ENCODE measurements at places on chromosomes 1 and 21.

DNA sequence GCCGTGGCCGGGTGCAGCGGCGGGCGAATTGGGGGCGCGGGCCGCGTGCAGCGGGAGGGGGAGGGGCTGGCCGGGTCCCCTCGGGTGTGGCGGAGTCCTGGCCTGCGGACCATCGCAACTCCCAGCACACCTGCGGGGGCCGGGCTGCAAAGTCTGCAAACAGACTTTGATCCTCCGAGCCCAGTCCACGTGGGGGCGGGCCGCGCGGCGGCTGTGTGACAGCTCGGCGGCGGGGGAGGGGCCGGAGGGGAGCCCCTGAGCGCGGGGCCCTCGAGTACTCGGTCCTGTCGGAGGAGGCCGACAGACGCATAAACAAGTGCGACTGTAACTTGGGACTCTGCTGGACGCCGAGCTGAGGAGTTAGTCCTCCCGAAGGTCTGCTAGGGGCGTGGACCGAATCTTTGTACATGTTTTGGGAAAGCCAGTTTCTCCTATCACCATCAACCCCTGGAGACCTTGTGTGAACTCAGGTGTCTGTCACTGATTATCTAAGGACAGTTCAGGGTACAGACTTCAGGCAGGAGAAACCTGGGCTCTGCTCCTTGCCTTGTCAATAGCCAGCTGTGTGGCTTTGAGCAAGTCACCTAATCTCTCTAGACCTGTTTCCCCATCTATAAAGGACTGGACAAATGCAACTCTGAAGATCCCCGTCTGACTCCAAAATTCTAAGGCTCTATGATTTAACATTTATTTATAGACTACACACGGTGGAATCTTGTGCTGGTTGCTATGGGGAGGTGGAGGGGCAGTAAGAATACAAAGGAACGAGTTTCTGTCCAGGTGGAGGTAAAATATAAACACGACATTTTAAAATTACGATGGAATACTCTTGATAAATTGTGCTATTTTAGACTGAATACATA is 710 bp upstream of the SLC30A1 start:
- DNase-seq = peak; percentile 85

GRCh38 chr1:100441651-100442050 is 89.3 kb downstream of the CDC14A start:
- DNase-seq = no peak

DNA sequence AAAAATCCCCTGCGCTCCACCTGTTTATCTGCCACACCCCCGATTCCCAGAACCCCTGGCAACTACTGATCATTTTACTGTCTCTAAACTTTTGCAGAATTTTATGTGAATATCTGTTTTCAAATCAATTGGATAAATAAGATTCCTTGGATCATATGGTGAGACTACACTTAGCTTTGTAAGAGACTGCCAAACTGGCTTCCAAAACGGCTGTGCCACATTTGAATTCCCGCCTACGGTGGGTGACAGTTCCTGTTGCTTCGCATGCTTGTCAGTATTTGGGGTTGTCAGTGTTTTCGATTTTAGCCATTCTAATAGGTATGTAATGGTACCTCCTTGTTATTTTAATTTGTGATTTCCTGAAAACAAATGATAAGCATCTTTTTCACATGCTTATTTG is 22.7 kb upstream of the FMN2 start:
- no peak for DNase-seq

DNA sequence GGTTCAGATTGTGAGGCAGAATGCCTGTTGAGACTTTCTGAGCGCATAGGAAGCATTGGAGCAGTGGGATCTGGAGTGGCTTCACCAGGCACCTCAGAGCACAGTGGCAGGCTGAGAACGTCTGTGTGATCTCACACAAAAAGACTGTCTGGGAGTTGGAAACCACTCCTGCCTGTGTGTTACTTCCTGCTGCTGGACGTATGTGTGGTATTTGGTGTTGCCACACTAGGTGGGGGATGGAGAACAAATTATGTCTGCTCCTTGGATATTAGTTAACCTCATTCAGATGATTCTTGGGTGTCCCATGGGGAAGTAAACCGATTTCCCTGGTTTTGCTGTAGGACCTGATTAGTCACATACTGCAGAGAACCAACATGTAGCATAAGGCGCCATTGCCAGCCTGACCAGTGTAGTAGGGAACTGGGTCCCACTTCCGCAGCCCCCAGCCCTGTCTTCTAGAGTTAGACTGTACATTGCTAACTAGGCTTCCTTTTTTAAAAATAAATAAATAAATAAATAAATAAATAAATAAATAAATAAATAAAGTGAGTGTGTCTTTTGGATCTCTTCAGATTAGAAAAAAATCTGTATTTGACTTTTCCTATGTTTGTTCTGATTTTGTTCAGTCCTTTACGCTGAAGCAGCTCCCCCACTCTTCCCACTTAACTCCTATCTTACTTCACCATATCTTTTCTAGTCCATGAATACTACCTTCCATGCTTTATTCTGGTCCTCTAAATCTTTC is 26.9 kb downstream of the UCK2 start:
- DNase-seq = no peak

DNA sequence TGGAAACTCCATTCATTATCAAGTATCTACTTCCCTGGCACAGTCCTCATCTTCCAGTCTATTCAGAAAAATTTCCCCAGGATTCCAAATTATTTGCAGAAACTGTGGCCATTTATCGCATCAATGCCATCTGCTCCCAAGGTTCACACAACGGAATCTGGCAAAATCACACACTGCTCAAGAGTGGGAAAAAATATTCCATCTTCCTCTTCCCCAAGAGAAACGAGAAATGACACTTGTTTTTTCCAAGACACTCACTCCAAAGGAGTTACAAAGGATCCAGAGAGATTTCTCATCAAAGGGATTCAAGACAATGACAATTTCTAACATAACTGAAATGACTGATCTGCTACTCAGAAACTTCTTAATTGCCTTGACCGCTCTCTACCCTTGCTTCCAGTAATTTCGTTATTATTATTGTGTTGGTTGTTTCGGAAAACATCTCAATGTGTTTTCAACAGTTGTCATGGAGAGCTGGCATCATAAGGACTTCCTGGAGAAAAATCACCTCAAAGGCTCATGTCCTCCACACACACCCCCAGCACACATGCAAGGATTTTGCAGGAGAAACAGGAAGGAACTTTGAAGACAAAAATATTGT is 128.0 kb downstream of the PSMG1 start:
- no peak for DNase-seq

DNA sequence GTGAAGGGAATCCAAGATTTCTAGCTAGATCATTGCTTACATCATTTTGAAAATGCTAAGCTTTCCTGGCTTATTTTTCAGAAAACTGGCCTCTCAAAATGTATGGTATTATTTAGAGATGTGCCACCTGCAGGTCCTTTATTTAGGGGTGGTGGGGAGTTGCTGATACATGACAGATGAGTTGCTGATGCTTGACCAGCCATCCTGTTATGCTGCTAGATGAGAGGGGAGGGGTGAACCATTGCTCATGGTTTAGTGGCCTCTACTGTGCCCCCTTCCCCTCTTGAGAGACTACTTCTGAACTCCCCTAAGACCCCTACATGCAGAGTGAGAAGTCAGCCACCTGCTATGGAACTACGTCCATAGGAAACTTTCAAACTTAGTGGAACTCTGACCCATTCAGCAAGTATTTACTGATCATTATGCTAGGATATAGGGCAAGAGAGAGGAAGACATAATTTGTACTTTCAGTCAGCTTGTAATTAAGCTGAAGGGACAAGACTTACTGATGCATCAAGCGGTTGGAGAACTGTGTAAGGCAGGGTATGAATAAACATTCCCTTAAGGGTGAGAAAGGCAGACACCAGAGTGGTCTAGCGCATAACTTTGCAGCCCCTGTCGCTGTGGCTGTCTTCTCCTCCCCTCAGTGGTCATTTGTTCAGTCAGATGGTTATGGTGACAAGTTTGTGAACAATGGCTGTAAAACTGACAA is 34.6 kb downstream of the SLAMF6 start:
- no peak for DNase-seq

GRCh38 chr1:101520302-101520701 is 283.5 kb downstream of the S1PR1 start:
- no peak for DNase-seq

DNA sequence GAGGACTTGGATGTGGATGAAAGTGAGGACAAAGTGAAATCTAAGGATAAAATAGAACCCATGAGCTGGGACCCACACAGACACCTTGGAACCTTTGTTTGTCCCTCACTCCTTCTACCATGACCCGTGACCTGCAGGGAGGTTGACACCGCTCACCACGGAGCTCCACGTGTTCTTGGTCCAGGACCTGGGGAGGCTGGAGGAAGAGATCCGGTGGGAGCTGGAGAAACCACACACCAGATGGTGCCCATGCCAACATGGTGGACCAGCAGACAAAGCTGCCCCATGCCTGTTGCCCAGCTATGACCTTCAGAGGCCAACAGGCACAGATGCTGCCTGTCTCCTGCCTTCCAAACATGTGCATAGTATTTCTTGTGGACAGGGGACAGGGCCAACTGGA is 721.9 kb downstream of the PTPRU start:
- DNase-seq = no peak

GRCh38 chr1:56194701-56195300 is 384.6 kb downstream of the PLPP3 start:
- DNase-seq = no peak

DNA sequence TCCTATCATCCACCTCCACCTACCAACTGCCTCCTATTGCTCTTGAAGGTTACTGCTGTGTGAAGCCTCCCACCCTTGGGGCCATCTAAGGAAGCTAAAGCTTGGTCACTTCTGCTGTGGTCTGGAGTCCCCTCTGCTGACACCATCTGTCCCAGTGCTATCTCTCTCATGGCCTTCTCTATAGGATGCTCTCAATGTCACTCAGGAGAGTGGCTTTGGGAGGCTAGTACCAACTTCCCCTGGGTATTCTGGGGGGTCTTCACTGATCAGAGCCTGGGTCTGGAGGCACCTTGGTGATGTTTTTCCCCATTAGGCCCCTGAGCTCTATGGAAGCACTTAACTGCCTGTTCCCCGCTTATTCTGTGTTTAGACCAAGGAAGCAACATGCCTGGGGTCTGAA is 12.3 kb upstream of the NCF2 start:
- no peak for DNase-seq

- DNase-seq = no peak
Observed at GRCh38 chr1:160460683-160461287, 60.4 kb downstream of the VANGL2 start.

DNA sequence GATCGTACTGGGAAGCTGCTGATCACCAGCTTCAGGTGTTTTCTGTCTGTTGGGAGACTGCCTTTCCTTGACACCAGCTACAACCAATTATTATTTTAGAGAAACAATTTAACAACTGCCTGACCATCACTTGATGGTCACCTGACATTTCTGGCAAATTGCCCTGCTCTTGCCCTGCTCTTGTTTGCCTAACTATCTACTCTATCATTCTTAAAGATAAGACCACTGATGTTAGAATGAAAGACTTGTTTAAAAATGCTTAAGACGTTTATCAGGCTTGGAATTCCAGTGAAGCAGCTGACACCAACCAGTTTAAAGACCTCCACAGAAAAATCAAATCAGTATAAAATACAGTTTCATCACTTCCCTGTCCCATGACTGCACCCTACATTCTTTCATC is 423.3 kb upstream of the CAMK1G start:
- DNase-seq = no peak

- no peak for DNase-seq
Observed at GRCh38 chr1:63135174-63135512, 187.2 kb upstream of the FOXD3 start.

DNA sequence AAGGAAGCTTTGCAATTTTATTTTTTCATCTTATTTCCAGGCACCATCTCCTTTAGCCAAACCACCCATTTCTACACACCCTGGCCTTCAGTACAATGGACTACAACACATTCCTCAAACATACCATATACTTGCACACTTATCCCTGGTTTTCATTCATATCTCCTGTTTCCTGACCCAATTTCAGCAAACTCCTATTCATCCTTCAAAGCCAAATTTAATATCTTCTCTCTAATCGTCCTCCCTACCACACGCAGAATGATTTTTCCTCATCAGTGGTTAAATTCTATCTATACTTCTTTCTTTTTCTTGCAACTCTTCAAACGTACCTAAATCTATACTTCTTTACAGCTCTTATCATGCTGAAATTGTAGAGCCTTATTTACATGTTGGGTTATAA is 2.9 kb downstream of the DENND2C start:
- no peak for DNase-seq

GRCh38 chr1:154405747-154406571 is 816 bp downstream of the IL6R start:
- DNase-seq = peak; percentile 86

DNA sequence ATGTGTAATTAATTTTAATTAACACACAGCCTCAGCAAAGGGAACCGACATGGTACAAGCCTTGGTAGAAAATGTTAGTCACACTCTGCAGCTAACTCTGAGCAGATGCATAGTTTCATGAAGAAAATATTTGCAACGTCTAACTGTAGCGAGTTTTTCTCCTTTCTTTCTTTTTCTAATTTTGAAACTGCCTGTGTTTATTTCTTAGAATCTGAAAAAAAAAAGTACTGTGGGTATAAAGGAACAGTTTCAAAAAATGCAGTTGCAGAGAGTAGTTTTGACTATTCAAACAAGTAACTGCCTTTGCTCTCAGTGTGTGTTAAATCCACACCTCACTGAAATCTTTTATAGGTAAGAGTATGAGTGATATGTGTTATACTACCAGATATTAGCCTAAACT is 149.9 kb upstream of the C1orf105 start:
- no peak for DNase-seq

DNA sequence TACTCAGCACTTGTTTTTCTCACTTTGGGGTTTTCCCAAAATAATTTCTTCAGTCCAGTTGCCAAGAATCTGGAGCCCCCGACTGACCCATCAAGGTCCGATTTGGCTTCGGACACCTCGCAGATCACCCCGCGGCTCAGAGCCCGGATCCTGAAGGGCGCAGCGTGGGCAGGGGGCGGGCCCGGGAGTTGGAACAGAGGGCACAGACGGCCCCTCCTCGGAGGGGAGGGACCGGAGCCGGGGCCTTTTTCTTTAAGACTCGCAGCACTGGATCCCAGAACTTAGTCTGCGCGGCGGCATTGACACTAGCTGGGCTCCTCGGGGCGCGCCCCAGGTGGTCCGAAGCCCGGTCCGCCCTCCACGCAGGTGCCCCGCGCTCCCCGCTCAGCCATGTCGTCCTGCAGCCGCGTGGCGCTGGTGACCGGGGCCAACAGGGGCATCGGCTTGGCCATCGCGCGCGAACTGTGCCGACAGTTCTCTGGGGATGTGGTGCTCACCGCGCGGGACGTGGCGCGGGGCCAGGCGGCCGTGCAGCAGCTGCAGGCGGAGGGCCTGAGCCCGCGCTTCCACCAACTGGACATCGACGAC is at the start of gene CBR3:
TSS of gene CBR3 (plus strand) at position 277 of the 588 bp plus-strand sequence. CDS start at position 391, 114 bp downstream.
- peak; percentile 72 for DNase-seq

All from left ventricle myocardium inferior (tissue), 1 donor.